ENCODE measurements at places on chromosomes 3 and 15.

- no peak for DNase-seq
Observed at GRCh38 chr15:44666210-44667038, 3.0 kb upstream of the SPG11 start.

GRCh38 chr3:167109746-167110145 is 270.4 kb downstream of the ZBBX start:
- no peak for DNase-seq

DNA sequence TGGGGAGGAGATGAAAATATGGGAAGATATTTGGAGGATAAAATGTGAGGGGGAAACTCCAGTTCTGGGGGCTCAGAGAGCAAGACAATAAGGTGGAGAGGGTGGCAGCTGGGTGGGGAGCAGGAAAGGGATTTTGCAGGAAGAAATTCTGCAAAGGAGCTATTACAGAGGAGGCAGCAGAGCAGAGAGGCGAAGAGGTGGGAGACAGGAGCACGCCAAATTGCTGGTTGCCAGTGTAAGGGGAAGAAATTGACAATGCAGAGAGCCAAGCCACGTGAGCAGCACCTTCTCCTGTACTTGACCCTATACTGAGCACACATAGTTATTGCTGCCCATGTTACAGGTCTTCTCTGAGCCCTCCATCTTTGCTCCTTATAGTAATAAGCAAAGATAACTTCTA is 190.3 kb upstream of the ONECUT1 start:
- no peak for DNase-seq

DNA sequence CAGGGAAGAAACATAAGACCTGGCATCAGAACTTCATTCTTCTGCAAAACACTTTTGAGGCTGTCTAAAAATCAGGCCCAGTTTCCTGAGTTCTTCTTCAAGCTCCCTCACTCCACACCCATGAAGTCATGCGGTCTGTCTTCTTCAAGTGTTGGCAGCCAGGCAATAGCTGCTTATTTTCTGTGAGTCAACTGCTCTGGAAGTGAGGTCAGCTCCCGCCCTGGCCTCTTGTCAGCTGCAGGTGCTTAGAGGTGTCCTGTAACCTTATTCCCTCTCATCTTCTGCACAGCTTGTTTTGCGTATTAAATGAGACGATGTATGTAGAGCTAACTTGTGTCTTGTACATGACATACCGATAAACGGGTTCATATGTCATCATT is 226.1 kb downstream of the ADAMTS17 start:
- DNase-seq = no peak

Measured in osteocyte (in vitro differentiated cells).